NCI-H1092 treated with DMSO at 0.1 percent for 48 hours (cell line): ENCODE measurements at places on chromosomes 7 and 10.
A peak's percentile ranks its signal among the peaks of the same experiment; 100 is the strongest.

- DNase-seq, result no peak
These were observed 65.9 kb upstream of the LRRN3 start for GRCh38 chr7:111025006-111025405.

GRCh38 chr10:5206799-5207198, 10.2 kb downstream of the AKR1C4 start:
- DNase-seq, result no peak

DNA sequence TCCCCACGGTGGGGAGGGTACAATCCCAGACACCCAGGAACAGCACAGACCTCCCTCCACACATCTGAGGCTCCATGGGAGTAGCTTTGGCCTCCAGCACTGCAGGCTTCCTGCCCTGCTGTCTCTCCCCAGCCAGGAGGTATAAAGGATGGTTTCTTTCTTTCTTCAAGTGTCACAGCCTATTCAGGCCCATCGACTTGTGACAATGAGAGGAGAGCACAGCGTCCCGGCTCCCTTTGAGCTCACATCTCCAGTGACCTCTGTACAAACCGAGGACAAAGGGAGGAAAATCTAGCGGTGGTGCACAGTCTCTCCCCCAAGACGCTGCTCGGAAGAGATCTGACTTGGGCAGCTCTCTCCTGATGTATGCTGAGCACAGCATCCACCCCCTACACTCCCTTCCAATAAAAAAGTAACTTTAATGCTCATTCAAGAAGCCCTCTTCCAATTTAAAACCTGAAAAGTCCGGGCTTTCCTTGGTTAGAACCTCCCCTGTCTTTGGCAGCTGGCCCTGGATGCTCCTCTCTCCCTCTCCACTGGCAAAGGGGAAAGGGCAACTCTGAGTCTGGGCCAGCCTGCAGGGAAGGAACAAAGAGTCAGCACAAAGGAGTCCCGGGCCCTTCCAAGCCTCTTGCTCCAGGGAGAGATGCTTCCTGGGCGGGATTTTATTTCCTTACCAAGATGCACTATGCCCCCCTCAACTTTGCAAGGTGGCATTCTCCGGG, 18.0 kb downstream of the CHST15 start:
- no peak for DNase-seq

- peak; percentile 39 for DNase-seq
These were observed 16.8 kb downstream of the GIMAP5 start for GRCh38 chr7:150753826-150754603.

DNA sequence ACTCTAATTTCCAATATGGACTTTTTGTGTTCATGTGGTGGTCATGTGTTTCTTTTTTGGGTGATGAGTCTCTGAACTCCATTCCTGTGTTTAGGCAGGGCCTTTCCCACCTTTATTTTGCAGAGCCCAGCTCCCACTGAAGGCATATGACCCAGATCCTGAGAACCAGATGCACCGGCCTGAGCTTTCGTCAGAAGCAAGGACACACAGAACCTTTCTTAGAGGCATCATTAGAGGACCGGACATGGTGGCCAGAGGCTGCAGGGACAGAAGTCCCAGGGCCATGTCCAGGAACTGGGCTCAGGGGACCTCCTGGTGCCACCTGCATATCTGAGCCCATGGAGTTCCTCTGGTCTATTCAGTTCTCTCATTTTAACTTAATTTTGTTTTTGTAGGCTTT, 200.9 kb upstream of the ZNF32 start:
- no peak for DNase-seq

DNA sequence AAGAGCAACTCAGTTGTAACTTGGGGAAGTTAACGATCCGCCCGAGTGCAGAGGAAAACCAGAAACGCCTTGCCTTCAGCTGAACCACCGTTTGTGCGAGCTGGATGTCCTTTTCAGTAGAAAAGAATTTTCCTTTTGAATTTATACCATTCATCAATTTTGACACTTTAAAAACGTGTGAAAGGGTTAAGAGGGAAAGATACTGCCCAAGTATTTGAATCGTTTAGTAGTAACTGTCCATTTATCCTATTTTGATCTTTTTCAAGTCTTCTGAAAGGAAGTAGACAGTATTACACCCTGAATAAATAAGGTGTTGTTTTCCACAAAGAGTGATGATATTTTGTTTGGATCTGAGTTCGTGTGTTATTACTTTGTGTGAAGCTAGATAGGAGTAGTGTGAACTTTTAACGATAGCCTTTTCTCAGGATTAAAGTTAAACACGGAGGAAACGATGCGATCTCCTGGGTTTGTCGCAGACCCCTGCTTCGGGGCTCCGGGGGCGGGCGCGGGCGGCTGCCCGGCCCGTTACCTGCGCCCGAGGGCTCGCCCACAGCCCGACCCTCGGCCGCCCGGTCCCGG, 830 bp upstream of the BMI1 start:
- no peak for DNase-seq

- DNase-seq, result no peak
These were observed 45.5 kb downstream of the MYOF start for GRCh38 chr10:93436591-93437085.

DNA sequence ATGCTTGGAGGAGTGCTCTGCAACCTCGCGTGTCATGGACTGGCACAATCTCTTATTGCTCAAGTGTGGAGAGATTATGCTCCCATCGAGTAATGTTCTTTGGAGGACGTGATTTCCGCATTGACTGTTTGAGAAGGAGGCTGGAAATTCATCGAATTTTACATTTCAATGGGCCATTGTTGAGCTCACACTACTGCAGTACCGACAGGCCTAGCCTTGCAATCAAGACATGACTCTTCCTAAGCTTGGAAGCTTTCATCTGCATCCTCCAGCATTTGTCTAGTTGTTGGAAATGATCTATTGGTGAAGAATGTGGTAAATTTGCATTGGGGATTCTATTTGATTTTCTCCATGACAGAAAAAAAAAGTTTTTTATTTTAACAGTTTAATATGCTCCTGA, 156.8 kb downstream of the FZD1 start:
- DNase-seq, result no peak

DNA sequence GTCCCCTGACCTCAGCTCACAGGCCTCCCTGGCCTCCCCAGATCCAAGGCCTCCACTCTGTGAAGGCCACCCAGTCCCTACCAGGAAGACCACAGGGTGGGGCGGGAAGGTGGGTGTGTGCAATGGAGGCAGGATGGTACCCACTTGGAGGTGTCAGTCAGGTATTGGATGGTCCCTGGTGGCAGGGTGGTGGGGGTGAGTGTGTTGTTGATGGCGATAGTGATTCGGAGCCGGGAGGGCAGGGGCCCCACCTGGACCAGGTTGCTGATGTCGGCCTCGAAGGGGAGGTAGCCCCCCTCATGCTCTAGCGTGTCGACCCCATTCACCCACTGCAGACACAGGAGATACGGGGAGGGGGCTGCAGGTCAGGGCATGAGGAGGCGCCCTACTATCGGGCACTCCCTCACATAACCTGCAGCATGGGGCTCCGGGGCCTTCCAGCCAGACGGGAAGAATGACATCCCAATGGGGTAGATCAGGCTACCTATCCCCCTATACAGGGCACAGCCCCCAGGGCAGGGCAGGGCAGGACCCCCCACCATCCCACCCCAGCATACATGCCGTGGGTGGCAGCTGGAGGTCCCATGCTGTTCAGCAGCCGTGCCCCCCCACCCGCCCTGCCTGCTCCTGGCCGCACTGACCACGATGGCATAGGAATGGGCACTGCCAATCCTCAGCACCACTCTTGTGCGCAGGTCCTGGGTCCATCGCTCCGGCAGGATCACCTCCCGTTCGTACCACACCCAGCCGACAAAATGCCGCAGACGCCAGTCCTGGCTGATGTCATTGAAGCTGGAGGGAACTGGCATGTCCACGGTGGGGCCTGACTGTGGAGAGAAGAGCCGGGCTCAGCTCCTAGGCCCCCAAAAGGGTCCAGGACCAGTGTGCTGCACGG, 2.2 kb downstream of the GUSB start:
- no peak for DNase-seq

- DNase-seq, result no peak
These were observed 82.0 kb upstream of the SLF2 start for GRCh38 chr10:100830728-100831111.

DNA sequence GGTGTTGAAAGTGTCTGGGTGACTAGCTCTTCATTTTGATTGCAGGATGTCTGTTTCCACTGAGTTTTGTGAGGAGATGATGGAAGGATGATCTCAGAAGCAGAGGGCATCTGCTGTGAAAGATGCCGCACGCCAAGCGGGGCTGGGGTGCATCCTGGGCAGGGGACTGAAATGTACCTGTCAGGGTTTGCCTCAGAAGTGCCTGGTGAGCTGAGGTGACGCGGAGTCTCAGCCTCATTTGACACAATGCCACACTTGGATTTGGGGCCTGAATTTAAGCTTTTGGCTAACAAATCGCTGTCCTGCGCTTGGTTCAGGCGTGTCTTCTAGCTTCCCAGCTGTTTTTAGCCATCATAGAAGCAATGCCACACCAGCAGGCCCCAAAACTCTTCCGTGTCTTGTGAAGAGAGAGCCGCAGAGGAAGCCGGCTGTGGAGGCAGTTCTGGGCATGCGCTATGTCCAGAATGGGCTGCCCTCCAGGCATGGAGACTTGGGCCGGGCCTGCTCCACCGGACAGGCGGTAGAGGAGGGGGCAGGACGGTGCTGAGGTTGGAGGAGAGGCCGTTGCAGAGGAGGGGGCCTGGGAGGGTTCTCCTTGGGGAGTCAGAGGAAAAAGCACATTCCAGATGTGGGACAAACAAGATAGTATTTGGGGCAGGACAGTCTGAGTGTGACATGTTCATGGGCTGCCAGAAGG, 31.2 kb downstream of the WDR86 start:
- no peak for DNase-seq

GRCh38 chr10:73859784-73860491, 14.4 kb downstream of the CAMK2G start:
- no peak for DNase-seq

DNA sequence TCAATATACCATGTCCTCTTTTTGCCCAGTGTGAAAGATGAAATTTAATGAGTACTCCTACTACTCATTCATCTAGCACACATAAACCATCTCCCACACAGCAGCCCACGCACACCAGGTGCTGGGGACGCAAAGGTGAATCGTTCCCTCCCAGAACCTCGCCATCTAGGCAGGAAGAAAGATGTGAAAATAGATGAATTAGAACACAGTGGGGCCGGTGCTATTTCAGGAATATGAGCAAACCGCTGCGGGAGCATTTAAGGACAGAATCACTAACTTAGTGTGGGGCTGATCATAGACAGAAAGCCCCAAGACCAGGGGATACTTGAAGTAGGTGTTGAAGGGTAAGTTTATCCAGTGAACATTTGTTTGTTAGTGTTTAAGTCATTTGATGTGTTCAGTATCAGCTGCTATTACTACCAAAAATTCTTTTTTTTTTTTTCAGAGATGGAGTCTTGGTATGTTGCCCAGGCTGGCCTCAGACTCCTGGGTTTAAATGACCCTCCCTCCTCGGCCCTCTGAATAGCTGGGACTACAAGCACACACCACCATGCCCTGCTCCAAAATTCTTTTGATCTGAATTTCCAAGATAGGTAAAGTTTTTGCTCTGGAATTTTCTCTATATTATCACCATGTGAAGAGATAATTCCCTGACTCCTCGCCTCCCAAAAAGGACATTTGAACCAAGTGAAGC, 48.8 kb downstream of the CPXM2 start:
- no peak for DNase-seq

DNA sequence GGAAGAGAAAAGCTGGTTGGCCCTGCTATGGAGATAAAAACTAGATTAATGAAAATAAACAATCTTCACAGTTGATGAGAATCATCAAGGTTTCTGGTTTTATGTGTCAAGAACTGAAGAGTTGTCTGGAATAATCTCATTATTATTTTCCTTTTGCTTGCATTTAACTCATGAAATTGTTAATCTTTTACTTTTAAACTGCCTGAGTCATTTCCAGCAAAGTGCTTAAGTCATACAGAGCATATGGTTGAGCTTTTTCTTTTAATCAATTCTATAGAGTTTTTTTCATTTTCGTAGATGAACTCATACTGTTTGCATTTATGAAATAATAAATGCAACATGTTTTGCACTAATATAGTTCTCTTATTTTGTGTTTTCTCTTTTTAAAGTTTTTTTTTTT, 747.9 kb downstream of the NXPH1 start:
- no peak for DNase-seq
